Activated CD4-positive, alpha-beta T cell treated with anti-CD3 and anti-CD28 coated beads, Interleukin-2, amount 10 ng/mL, durations not matched to agents 24 days and 14 days (primary cell): ENCODE measurements at places on chromosomes 11 and 22. TPM values are rescaled to one million over a fixed set of nuclear protein-coding genes. Genes with fewer than 3 reads are reported as not detected.

The NEFH gene
- 7.9 TPM in 2 replicates for total RNA-seq

GRCh38 chr11:86906198-86906597 is 49.0 kb downstream of the FZD4 start:
- DNase-seq: no peak

The SEC14L6 gene
- not detected in 2 replicates for total RNA-seq

GRCh38 chr22:40446203-40446602 is 75.8 kb downstream of the SGSM3 start:
- no peak for DNase-seq

- no peak for DNase-seq
These were observed 37.1 kb downstream of the ZNF202 start for GRCh38 chr11:123704341-123704740.

The KDELR3 gene
- total RNA-seq: 1.1 and 1.3 TPM in 2 replicates

- no peak for DNase-seq
These were observed 297.7 kb upstream of the CCDC90B start for GRCh38 chr11:83583757-83584366.

GRCh38 chr22:33986954-33987353 is 66.7 kb upstream of the LARGE1 start:
- no peak for DNase-seq

GRCh38 chr11:119794141-119794665 is 65.2 kb upstream of the NECTIN1 start:
- no peak for DNase-seq

DNA sequence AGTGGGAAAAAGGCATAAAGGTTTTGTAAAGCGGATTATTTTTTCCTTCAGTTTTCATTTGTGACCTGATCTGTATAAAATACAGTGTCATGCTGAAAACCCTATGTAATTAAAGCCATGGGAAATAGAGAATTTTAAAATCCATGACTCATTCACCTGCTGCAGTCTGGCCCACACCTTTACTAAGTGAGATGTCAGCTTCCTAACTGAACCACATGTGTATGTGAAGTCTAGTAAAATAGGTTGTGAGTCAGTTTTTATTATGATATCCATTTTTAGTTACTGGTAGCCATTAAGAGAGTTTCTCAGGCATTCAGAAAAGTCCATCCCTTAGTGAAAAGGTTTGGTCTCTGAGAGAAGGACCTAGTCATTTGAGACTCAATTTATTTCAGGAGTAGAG is 60.9 kb downstream of the TRIM44 start:
- no peak for DNase-seq

- no peak for DNase-seq
These were observed 42.1 kb downstream of the PPARA start for GRCh38 chr22:46192210-46192993.

DNA sequence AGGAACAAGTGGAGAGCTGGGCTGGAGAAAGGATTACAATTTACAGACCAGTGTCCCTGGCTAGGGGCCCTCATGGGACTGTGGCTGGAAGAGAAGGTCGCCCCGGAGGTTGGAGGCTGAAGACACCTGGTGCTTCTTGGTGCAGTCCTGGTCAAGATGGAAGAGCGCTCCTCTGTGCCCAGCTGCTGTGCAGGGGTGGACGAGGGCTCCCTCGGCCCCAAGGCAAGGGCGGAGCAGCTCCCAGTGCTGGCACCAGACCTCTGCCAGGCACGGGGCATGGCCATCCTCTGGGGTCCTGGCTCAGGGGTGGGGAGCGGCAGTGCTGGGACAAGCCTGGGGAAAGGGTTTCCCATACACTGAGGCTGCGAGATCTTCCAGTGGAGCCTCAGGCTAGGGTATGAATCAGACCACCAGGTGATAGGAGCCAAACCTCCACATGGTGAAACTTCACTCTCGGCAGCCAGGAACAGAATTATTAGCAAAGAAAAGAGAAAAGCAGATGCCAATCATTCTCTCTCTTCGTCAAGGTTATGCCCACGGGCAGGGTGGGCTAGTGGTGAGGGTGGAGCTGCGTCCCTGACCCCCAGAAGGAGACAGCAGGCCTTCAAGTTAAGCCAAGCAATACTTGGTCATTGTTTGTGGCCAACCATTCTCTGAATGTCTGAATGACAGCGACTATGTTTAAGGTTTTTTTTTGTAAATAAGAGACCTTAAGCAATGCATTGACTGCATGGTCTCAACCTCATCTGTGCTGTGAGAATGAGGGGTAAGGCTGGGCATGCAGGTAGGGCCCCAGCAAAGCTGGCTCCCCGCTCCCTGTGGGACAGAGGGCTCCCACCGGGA is 32.1 kb downstream of the PPM1F start:
- no peak for DNase-seq

DNA sequence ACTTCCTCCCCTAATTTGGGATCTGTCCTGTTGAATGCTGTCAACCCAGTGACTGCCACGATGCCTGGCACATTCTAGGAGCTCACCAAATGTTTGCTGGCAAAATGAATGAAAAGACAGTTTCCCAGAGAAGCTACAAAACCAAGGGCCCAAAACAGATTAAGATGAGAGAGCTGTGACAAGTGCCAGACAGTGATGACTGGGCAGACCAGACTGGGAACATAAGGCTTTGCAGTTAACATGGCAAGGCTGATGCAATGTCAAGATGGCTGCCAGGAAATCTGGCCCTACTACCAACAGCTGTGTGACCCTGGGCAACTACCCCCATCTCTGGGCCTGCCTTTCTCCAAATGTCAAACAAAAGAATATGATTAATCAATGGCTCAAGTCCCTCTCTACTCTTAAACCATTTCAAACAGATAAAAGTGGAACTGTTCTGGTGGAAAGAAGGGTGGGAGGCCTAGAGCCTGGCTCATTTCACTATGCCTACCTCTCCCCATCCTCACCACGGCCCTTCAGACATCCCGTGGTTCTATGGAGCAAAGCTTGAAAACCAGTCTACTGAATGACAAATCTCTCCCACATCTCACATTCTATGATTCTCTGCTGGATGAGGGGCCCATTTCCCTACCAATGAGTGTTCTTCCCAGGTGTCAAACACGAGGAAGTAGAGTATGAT is 12.8 kb downstream of the AP1B1 start:
- no peak for DNase-seq

The WNT7B gene
- total RNA-seq: not detected in 2 replicates

The THY1 gene
- total RNA-seq: 1.6 and 1.8 TPM in 2 replicates

The SREBF2 gene
- 209 and 218 TPM in 2 replicates for total RNA-seq

GRCh38 chr22:48573766-48574165 is 1253.9 kb downstream of the BRD1 start:
- DNase-seq: no peak

The GP1BB gene
- not detected in 2 replicates for total RNA-seq

DNA sequence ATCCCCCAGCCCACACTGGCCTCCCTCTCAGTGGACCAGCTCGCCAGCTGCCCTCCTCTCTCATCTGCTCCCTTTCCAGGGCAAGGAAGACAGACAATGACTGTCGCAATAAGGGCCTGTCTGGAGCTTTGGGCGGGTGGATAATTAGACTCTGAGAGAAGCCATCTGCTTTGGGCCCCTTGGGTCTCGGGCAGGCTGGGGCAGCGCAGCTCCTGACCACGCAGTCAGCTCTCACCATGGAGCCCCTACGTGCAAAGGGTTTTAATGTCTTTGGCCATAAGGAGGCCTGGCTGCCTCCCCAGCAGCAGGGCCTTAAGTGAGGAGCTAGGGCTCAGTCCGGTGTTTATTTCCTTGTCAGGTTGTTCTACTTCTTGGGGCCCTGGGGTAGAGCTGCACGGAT is 153.9 kb downstream of the CHST1 start:
- DNase-seq: no peak

The HBB gene
- total RNA-seq: not detected in 2 replicates

GRCh38 chr22:29342177-29342576 is 26.7 kb upstream of the RASL10A start:
- no peak for DNase-seq
